Fibroblast of skin of abdomen (primary cell): ENCODE measurements at places on chromosomes 16 and 17.
A peak's percentile ranks its signal among the peaks of the same experiment; 100 is the strongest.

GRCh38 chr16:79305074-79305473 is 295.5 kb downstream of the MAF start:
- DNase-seq = no peak

DNA sequence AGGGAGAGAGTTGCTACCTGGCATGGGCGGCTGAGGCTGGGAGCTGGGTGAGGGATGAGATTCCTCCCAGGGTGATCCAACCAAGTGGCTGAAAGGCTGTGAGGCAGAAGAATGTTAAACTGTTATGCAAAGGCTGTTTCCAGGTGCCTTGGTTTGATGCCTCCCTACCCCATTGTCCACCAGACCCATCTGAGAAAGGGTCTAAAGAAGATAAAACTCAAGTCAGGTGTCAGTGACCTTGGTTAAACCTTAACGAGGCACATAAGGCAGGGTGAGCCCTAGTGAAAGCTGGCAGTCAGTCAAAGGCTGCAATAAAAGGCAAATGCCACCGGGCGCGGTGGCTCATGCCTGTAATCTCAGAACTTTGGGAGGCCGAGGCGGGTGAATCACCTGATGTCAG is 23.8 kb downstream of the LDHD start:
- no peak for DNase-seq

DNA sequence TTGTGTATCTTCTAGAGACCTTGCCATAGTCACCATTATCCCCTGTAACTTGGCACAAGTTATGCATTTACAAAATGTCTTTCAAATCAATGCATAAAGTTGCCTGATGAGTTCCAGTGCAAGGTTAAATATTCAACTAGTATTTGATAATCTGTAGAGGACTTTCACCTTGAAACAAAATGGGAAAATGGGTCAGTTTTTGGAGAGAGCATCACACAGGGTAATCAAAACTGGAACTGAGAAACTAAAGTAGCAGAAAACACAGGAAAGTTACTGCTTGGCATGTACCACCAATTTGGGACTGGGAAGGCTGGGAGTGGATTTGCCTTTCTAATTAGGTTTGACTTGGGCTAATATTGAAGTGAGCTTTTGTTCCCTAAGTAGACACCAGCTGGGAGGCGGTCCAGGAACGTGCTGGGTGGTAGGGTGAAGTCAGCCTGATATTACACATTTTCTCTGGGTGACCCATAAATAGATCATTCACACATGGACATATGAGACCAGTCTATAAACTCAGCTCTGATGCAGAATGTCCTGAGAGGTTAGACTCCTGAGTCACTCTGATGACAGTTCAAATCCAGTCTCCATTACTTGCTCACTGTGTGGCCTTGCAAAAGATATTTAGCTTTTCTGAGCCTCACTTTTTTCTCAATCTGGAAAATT is 152.3 kb downstream of the PCTP start:
- no peak for DNase-seq

DNA sequence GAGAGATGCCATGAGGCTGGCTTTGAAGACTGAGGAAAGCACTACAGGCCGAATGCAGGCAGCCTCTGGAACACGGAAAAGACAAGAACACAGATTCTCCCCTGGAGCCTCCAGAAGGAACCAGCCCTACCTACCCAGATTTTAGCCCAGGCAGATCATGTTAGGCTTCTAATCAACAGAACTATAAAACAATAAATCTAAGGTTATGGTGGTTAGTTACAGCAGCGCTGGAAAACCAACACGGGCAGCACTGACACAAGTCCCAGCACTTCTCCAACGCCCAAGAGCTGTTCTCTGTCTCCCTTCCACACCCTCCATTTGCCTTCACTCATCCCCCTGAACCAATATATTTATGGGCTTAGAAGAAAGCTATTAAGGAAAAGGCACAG is 7.5 kb downstream of the ANKRD11 start:
- no peak for DNase-seq

- no peak for DNase-seq
Observed at GRCh38 chr16:53132406-53132805, 77.6 kb downstream of the CHD9 start.

GRCh38 chr17:64750891-64751677 is 89.0 kb upstream of the SMURF2 start:
- DNase-seq = no peak

DNA sequence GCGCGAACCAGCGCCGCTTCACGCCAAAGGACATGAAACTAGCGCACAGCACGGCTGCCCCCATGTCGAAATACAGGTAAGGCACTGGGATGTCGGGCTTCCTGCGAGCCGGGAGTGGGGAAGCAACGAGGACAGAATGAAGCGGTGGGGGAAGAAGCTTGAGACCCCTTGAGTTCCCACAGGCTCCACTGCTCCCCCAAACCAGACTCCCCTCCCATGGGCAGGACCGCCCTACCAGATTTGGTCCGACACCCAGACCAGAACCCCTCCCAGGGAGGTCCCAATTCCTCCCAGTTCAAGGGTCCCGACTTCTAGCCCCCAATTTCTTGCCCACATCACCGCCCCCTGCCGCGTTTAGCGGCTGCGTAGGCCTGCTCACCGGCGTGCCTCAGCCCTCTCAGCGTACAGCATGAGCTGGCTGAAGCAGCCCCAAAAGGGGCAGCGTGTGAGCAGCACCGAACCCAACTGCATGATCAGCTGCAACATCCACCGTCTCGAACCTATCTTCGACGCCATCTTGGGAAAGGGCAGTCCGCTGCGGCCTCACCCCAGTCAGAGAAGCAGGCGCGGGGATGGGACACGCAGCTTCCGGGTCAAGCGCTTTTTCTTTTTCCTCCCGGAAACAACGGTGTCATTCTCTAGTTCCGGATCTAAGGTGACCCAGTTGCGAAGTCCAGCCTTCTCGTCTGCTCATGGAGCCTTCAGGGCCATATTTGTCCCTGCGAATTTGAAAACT is at the start of gene TMEM101:
TSS of gene TMEM101 (minus strand) at position 527 of the 736 bp plus-strand sequence. CDS start at position 516, 11 bp downstream.
- DNase-seq = peak; percentile 93

GRCh38 chr16:63742150-63742549 is 1379.7 kb downstream of the CDH11 start:
- DNase-seq = no peak

DNA sequence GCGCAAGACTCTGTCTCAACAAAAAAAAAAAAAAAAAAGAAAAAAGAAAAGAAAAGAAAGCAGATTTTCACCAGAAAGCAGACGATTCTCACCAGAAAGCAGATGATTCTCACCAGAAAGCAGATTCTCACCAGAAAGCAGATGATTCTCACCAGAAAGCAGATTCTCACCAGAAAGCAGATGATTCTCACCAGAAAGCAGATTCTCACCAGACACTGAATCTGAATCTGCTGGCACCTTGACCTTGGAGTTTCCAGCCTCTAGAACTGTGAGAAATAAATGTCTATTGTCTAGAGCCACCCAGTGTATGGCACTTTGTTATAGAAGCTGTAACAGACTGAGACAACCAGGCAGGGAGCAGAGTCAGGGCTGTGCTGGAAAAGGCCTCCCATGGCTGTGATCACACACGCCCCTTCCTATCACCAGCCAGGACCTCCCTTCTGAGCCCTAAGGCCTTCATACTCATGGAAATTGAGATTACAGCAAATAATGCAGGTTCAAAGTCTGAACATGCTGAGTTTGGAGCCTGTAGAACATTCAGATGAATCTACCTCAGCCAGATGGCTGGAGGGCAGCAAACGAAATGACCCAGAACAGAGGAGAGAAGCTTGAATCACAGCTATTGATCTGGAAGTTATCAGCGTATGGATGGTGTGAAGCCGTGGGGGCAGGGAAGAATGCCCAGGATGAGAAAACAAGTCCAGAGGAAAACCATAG is 309.3 kb downstream of the SLC39A11 start:
- no peak for DNase-seq

DNA sequence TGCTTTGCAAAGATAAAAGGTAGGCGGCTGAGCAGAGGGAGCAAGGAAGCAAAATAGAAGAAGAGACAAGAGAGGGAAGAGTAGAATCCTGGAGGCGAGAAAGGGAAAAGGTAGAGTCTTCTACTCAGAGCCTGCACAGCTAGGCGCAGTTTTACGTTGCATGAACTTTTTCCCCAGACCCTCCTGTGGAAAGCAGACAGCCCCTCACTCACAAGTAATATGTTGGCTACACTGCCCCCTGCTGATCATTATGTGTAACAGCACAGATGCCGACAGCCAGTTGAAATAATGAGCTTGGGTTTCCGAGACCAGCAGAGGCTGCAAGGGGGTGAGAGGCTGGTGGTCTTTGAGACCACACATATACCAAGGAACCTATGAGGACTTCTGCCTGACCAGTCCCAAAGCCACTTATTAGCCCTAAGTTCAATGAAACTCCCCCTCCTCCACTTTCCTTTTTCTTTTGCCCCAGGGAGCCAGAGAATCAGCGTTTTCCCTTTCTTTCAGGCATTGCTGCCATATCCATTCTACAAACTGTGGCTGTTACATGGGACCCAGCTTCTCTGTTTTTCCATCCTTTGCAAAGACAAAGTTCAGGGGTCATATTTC is 22.5 kb upstream of the CMTR2 start:
- no peak for DNase-seq

DNA sequence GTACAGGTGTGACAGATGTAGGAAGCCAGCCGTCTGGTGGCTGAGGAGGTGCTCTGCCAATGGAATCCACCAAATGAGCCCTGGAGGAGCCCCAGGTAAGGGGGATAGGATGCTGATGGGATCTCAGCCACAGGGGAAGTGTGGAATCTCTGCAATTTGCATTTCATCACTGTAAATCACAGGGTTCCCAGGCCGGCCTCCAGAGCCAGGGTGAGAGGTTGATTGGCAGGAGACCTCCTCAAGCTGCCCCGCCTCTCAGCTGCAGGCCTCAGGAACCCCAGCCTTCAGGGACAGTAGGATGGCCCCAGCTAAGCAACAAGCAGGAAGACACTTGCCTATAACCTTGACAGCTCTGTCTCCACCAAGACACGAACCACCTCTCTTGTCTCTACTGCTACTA is 39.4 kb downstream of the RTN4RL1 start:
- DNase-seq = no peak

DNA sequence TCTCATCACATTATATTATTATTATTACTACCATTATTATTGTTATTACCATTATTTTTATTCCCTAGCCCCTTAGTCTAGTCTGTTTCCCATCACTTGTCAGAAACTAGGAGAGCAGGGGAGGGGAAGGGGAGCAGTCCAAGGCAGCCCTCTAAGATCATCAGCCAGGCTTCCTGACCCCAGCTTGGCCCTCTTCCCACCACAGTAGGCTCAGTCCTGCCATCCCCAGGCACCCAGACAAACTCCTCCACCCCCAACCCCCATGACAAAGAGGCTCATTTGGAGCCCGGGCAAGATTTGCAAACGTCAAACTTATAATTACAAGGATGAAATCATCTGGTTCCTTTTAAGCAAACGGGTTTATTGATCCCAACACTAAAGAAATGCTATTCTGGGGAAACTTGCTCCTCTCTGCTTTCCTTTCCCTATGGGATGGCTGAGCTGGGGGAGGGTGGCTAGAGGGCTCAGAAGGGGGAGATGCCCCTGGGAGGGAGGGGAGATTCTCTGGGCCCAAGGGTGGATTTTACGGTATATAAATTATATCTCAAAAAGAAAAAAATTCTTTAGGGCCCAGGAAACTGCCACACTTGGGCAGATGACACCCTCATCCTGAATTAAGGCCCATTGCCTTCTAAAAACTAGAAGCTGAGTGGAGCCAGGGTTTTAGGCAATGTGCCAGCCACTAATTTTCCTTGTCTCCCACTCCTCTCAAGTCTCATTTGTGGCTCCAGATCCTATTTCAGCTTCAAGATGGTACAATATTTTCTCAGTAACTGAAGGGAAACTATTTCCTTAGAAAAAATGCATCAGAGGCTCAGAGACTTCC is 4.4 kb upstream of the CBFB start:
- DNase-seq = no peak

DNA sequence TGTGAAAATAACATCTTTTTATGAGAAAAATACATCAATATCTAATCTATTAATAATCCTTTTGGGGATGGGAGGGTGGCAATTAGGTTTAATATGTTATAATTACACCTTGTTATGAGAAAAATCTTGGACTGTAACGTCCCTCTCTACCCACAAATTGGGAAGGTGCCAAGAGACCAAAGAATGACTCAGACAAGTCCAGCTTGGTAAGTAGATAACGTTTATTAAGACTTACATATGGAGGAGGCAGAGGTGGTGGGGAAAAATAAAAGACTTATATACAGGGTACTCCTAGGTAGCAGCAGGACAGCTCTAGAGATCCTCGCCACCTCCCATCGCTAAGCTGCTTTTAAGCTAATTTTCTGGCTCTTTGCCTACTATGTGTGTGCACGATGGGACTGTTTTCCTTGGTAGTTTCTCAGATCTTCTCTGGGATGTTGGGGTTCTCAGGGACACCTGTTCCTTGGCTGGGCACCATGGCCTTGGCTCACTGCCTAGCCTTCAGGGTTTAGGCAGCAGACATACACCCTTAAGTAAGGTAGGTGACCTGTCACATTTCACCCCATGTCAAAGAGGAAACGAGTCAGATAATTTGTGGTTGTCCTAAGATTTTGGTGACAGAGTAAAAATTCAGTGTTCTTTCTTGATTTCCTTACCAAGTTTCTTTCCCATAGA is 31.5 kb downstream of the RBL2 start:
- DNase-seq = peak; percentile 54

DNA sequence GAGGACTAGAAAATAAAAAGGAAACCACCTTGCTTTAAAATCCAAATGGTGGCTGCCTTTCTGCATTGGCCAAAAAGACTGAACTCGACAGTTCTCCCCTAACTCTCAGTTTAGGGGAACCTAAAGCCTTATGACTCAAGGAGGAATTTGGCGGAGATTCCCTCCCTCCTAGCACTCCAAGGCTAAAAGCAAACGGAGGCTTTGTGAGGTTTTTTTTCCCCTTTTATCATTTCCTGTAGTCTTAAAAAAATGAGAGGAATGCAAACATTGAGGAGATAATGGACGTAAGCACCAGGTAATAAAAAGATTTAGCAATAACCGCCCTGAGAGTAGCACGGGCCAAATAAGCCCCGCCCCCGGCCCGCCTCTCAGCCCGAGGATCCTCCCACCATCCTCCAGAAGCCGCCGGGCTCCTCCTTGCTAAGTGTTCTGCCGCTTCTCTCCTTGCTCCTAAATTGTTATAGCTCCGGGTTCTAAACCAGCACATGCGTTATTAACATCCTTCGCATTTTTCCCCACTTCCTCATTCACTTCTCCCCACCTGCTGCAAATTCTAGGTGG is 5.8 kb upstream of the KIFC3 start:
- DNase-seq = peak; percentile 87

- DNase-seq = peak; percentile 83
Observed at GRCh38 chr17:80991645-80992076, at the start of gene CHMP6. CHMP6 (plus strand) TSS chr17:80991841; CDS start chr17:80991919, 78 bp downstream.

DNA sequence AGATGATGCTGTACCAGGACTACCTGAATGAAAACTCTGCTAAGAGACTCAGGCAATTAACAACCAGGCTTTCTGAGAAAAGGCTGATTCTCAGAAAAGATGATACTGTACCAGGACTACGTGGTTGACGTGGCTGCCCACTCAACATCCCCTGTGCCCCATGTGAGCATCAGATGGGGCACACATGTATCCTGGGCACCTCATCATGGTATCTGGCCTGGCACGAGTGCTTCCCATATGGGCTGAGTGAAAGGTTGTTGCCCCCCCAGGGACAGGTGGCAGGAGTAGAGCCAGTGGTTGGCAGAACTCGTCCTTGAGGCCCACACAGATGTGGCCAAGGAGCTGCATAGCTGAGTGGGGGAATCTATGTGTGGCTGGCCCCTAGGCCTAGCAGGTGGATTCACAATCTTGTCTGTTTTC is 3.5 kb upstream of the CES4A start:
- DNase-seq = no peak

GRCh38 chr17:4566785-4567184 is 6.4 kb upstream of the GGT6 start:
- DNase-seq = peak; percentile 39

GRCh38 chr17:21039839-21040575 is 2.8 kb downstream of the USP22 start:
- DNase-seq = peak; percentile 61

GRCh38 chr16:57798267-57798810 is 4.0 kb downstream of the KIFC3 start:
- DNase-seq = no peak
